Keratinocyte (primary cell): ENCODE measurements at places on chromosomes 11 and 22. TPM values are rescaled to one million over a fixed set of nuclear protein-coding genes. Genes with fewer than 3 reads are reported as not detected.

DNA sequence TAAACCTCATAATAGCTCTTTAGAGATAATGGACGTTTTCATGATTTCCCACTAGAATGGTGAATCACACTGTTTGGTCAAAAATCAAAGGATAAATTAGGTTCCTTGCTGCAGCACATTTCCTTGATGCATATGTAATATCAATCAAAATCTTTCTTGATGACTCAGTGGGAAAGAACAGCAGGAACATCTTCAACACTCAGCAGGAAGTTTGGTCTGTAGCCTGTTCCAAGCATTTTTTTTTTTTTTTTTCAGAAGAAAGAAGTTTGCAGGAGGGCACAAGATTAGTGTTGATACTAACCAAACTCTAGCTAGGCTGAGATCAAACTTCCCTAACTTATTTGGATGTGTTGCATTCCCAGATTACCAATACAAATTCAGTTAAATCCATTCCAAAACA lies 1529.8 kb downstream of the FAM181B start:
- DNase-seq: no peak

DNA sequence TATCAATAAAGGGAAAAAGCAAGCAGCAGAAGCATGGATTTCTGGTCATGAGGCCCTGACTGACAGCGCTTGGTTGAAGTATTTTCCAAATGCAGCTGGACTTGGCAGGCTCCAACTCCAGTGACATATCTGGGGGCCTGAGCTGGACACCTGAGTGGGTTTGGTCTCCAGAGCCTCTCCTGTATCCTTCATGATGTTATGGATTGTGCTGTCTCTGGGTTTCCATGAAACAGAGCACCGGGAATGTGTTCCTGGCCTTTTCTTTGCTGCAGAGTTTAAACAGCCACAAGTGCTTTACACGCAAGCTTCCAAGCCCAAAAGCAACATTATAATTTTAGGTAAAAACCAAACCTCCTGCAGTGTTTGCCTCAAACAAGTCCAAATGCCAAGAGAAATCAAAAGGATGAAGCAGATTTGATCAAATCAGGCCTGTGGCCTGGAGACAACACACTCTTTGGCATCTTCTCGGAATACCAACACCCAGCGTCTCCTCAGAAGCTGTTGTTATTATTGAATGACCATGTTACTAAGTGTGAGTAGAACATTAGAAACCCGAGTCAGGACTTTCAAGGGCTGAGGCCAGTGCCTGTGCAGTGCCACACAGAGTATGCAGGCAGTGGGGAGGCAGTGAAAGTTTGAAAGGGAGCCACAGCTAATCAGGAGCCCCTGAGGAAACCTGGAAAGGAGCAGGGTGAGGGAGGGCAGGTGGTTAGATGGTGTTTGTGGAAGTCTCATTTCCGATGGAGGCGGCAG lies 42.0 kb downstream of the ME3 start:
- no peak for DNase-seq

DNA sequence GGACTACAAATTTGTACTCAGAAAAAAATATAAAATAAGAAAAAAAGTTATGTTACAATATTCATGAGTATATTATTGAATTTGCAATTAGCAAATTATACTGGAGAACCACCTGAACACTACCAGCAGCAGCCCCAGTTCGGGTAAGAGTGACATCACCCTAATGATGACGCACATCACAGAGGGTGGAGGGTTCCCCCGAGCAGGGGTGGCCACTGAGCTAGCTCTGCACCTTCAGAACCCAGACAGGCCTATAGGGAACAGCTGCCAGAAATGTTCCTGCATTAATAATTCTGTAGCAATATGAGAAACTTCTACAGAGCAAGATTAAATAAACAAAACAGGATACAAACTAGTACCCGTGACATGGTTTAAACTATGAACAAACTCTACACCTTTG lies 17.5 kb upstream of the ARAP1 start:
- no peak for DNase-seq

GRCh38 chr22:23915290-23915689 lies 21.1 kb downstream of the MIF start:
- DNase-seq: no peak

The TRPM5 gene
- polyA plus RNA-seq: not detected in 3 replicates

The RIBC2 gene
- 0.05 to 0.26 TPM (median 0.12 TPM) in 3 replicates for polyA plus RNA-seq

The ANO5 gene
- polyA plus RNA-seq: 0.01 TPM in 1 of 3 replicates, not detected in the others
